ENCODE measurements at places on chromosomes 3 and 15.

DNA sequence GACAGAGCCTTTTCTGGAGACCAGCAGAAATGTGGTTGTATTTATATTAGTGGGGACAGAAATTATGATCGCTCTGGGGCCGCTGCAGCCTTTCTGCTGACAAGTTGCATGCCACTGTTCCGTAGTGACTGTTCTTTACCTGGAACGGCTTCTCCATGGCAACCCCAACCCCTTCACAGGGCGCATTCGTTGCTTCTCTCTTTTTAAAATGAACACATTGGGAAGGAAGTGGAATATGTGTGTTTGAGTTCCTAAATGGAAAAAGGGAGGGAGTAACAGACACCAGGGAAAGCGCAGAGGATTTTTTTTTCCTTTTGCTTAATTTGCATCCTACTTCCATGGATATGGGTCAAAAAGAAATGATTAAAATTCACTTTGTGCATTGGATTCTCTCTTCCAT lies 482.0 kb upstream of the SUCLG2 start:
- DNase-seq: no peak

DNA sequence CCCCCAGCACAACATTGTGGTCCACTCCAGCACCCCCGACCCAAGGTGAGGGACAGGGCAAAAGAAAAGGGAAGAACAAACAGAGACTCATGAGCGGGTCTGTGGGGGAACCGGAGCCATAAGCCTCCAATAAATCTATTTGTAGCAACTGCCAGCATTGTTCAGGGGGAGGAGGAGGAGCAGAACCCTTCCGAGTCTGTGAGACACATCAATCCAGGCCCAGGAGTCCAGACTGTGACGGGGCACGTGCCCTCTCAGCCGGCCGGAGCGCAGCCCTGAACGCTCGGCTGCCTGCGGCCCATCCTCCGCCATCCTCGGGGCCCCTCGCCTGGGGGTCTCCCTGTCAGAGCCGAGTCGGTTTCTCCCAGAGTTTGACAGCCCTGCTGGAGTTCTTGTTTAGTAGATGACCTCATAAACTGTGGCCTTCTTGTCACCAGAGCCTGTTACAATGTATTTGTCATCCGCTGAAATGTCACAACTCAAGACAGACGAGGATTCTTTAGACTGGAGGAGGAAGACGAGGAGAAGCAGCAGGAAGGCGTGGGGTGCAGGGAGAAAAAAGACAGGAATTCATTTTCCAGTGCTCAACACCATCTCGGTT lies 47.9 kb downstream of the TLE3 start:
- DNase-seq: no peak

DNA sequence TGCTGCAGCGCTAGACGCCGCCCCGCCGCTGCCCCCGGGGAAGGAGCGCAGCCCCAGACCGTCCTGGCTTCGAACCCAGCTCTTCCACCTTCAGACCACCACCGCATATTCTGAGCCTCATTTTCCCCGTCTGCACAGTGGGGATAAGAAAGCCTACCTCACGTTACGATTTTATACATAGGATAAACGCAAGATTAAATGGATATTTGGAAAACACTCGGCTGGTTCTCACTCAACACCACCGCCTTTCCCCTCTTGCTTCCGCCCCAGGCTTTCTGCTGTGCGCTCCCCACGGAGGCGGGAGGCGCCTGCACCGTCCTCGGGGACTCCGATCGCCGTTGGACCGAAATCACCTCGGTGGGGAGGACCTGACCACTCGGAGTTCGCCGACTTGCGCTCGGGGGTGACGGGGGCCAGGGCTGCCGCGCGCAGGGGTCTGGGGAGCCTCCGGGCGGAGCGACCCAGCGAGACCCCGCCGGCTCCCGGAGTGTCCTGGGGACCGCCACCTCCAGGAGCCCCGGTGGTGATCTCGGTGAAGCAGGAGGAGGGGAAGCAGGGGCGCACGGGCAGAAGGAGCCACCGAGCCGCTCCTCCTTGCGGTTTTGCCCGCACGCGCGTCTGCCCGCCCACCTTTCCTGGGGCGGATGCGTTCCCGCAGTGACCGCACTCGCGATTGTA lies 4.0 kb downstream of the FBXL22 start:
- DNase-seq: peak; percentile 17

DNA sequence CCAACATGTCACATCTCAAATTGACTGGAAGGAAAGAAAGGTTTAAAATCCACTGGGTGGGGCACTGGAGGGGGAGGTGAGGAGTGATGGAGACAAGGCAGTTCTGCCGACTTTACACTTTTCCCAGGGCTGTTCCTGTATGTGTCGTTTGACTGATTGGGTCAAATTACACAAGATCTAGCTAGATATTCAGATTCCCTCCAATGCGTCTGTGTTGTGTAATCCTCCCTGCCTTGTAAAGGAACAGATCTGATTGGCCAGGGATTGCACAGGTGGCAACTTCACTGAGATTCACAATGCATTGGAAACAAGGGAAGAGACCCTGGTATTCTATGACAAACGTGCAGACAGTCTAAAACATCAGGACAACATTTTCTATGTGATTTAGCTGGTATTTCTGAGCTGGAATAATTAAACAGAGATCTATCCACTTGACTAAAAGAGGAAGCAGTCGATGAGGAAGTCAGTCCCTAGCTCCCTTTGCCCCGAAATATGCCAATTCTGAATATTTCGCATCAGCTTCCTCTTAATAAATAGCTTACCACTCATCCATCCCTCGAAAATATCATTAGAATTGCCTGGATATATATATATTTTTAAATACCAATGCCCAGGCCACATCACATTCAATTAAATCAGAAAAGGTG lies 312.9 kb downstream of the RORA start:
- DNase-seq: no peak

- no peak for DNase-seq
Observed at GRCh38 chr3:143924522-143925285, 46.9 kb upstream of the DIPK2A start.

DNA sequence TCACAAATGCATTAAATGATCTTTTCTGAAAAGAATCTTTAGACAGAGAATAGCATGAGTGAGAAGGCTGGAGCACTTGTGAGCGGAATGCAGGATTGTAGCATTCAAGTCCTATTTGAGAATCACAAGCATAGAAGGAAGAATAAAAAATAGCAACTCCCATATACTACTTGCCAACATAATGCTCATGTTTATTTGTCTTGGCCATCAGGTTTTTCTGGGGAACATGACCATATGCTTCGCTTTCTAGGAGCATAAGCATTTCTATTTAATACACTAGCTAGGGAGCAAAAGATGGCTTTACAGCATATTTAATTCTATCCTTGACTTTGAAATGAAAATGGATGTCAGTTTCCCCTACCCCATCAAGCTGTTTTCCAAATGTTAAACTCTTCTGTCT lies 170.3 kb upstream of the MITF start:
- DNase-seq: no peak

DNA sequence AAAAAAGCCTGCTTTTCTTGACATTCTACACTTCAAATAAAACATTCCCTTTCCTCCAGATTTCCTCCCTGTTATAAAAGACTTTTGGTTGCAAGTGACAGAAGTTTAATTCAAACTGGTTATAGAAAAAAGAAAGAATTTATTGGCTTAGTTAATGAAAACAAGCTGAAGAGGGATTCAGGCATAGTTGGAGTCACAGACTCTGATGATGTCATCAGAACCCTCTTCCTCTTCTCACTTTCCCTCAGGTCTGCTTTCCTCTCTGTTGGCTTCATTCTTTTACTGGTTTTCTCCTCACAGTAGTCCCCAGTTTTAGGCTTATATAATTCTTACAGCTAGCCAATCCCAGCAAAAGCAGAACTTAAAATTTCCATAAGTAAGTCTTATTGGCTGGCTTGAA lies 32.0 kb upstream of the MBNL1 start:
- DNase-seq: peak; percentile 71

GRCh38 chr15:86439614-86440013 lies 359.9 kb downstream of the AGBL1 start:
- DNase-seq: no peak

- no peak for DNase-seq
Observed at GRCh38 chr3:54053211-54053610, 69.1 kb upstream of the CACNA2D3 start.

GRCh38 chr15:63348392-63348791 lies 33.3 kb downstream of the CA12 start:
- DNase-seq: peak; percentile 58

- DNase-seq: peak; percentile 16
Observed at GRCh38 chr3:71926262-71926600, 141.3 kb upstream of the PROK2 start.

DNA sequence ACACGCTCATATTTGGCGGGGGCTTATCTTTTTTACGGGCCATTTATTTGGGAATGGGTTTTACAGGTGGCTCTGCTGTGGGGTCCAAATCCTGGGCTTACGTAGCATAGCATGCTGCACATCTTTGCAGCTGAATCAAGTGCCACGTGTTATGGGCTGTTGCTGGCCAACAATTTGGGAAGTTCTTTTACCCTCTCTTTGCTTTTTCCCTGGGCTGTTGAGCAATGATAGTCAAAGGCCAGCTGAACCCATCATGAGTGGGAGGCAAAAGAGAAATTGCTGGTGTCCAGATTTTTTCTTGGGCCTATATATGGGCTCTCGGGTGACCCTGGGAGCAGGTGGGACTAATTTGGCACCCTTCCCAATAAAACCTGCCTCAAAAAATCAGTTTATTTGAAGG lies 209.3 kb upstream of the SATB1 start:
- no peak for DNase-seq

- no peak for DNase-seq
Observed at GRCh38 chr3:136543385-136543784, 208.8 kb downstream of the STAG1 start.

GRCh38 chr3:128727996-128728395 lies 2.0 kb downstream of the RAB7A start:
- no peak for DNase-seq

DNA sequence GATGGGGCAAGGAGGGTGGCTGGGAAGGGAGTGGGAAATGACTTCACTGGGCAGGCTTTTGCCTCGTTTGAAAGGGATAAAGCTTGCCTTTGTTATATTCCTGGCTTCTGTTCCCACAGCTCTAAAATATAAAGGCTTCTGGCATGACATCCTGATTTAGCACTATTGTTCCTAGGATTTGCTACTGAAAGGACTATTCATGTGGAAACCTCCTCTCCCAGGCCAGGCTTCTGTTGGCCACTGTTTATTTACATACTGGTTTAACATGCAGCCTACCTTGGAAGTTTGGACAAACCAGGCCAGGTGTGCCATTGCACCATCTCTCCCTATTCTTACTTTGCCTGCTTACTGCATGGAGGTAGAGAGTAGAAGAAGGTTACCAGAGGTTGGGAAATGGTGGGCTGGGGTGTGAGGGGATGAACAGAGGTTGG lies 2.4 kb upstream of the LMCD1 start:
- DNase-seq: no peak

DNA sequence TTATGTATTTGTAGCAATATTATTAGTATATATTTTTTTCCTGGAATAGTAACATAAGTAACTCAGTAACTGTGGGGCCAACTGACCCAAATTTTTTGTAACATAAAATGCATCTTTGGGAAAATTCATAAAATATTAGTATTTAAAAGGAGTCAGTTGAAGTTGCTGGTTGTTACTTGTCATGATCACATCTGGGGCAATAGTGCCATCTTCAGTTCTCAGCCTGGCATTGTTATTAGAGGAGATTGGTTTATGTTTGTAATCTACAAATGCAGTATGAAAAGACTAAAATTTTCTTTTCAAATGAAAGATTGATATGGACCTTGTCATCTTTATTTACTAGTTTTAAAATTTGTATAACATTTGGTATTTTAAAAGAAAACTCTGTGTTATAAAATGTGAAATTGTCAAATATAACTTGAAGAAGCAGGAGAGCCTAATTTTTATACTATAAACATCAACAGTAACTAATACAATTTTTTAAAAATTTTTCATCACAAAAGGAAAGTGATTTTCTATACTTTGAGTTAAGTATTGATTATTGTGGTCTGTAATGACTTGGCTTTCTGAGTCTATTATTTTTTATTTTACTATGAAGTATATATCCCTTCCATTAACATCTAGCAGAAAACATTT lies 38.8 kb upstream of the MLF1 start:
- peak; percentile 57 for DNase-seq

DNA sequence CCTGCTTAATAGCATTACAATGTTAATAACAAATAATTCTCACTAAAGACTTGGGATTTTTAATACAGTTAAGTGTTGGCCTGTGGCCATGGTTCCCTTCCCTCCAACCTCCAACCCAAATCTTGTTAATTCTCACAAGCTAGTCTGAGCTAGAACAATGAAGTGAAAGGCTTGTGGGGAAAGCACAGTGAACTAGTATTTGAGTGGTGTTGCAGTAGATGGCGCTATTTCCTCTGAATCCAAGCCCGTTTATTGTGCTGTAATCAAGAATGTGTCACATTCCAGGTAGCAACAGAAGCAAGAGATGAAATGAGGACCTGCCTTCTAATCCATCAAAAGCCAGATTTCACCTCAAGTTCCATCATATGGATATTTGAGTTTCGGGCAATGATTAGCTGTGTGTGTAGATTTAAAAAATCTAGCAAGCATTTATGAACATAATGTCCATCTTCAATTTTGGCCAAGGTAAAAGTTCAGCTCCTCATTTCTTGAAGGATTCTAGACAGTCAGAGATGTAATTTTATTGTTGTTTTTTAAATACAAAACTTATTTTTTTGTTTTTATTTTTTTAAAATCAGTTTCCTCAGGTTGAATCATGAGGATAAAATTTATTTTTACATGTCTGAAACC lies 160.7 kb downstream of the SQOR start:
- peak; percentile 11 for DNase-seq

- DNase-seq: peak; percentile 44
Observed at GRCh38 chr3:108404368-108404767, 106.0 kb downstream of the MYH15 start.

GRCh38 chr3:160941885-160942494 lies 163.2 kb downstream of the B3GALNT1 start:
- DNase-seq: peak; percentile 66

DNA sequence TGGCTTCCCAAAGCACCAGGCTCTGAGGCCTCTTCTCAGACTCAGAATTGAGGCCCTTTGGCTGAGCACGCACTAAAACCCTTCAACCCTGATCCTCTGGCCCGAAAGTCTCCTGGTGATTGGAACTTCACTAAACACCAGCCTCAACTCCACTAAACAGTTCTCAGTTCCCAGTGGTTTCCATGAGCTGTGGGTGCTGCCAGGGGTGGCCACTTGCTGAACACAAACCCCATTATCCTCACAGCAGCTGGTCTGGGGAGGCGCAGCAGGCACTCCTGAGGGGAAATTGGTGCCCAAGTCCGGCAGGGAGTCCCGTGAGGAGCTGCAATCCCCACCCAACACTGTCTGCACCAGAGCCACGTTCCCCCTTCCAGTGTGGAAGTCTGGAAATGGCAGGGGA lies 3.8 kb upstream of the CLK3 start:
- DNase-seq: no peak

Data from fibroblast of skin of right quadriceps (primary cell).